ENCODE measurements at places on chromosomes 11 and 22.

DNA sequence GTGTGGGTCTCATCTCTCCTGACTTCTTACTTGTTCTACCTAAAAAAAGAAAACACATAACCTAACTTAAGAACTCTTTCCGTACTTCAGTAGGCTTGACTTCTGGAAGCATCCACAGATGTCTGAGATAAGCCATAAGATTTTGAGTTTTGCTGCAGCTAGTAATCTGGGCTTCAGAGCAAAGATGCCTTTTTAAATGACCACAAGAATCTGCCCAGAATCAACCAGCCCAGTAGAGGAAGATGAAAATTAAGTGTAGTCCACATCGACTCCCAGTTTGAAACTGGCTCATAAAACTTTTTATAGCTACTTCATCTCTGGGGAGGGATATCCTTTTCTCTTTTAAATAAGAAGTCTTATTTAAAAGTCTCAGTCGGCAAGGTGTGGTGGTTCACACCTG lies 10.7 kb downstream of the DENND5A start:
- no peak for DNase-seq

- no peak for DNase-seq
Measured at GRCh38 chr22:38729946-38730345, 24.2 kb downstream of the GTPBP1 start.

DNA sequence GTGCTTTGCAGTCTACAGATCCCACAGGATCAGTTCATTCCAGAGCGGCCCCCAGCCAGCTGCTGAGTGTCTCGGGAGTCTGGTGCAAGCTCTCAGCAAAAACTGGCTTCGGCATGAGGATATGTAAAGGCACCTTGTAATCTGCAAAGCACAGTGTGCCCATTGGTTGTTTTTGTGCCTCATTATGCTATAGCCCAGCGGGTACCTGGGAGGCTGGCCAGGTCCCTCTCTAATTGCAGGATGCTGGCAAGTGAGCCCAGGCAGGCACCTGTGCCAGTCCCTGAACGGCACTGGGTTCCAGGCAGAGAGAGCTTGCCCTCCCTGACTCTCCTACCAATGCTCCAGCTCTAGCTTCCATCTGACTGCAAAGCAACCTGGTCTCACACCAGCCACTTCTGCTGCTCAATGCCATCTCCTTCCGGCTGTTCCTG lies 128.7 kb downstream of the DSCAML1 start:
- no peak for DNase-seq

- no peak for DNase-seq
Measured at GRCh38 chr11:118820412-118821357, 29.7 kb upstream of the DDX6 start.

DNA sequence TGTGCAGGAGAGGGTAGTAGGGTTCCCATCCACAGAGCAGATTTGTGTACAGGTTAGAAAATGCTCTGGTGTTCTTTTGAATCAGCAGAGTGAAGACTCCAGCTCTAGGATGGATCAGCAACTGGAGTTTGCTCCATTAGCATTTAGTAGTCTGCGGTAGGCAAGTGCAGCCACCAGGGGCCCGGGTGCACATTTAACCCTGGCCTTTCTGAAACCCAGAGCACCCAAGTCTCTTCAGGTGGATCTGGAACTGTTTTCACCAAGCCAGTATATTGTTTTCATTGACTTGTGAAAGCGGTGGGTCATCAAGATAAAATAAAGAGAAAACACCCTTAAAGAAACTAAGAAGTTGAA lies 100.8 kb upstream of the CLPB start:
- no peak for DNase-seq

DNA sequence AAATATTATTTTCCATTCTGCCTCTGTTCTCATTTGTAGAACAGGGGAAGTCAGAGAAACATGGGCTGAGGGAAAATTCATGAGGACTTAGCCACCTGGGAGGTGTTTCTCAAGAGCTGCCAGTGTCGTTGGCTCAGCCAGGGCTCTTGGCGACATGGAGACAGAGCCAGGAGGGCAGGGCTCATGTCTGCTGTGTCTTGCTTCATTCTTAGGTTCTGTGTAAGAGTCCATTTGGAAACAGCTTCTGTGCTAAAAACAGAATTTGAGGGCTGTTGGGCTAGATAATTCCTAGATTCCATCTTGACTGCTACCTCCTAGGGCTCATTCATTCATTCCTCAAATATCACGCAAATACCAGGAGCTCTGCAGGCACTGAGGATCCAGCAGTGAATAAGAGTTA lies 15.1 kb upstream of the MRGPRX2 start:
- DNase-seq = no peak

DNA sequence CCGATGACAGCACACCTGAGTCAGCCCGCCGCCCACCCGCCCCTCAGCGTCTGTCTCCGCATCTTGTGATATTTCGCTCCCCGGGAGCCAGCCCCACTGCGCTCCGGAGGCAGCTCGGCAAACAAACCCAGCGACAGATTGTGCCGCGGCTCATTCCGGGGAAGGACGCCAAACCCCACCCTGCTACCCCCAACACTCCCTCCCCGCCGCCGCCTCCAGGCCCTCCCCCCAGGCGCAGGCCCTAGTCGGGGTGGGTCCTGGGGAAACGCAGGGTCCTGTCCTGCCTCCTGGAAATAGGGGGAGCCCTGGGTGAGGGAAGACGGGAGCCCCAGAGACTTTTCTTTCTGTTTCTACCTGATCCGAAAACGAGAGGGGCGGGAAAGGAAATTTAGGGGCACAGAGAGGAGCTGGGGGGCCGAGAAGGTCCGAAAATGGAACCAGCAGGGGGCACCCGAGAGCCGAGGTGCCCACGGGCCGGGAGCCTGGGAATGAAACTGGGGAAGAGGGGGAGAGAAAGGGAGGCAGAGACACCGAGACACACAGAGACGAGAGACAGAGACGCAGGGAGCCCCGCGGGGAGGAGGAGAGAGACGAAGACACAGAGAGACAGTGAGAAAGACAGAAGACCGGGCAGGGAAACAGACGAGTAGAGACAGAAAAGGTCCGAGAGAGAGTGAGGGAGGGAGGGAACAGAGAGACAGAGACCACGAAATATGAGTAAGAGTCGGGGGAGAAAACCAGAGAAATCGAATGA lies 1.7 kb upstream of the RTN4RL2 start:
- DNase-seq = peak; percentile 26

- no peak for DNase-seq
Measured at GRCh38 chr11:126477535-126478305, 122.2 kb downstream of the ST3GAL4 start.

GRCh38 chr11:123231256-123231655 lies 36.2 kb upstream of the CLMP start:
- no peak for DNase-seq

DNA sequence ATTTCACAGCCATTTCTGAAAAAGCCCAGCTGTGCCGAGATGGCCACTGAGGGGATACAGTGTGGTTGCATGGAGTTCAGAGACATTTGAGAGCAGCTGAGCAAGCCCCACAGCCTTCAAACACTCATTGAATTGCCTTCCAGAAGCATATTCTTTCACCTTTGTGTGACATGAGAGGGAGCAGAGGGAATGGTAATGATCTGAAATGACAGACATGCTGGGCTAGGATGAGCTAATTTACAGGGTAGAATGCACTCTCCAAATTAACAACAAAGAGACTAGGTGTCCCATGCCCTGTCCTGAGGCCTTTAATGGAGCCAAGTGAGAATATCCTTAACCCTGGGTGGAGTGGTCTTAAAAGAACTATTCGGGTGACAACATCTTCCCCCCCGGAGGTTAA lies 585.4 kb downstream of the NELL1 start:
- DNase-seq = no peak

- DNase-seq = no peak
Measured at GRCh38 chr22:40128989-40129388, 48.7 kb upstream of the TNRC6B start.

GRCh38 chr11:72673284-72673942 lies 809 bp downstream of the PDE2A start:
- DNase-seq = no peak

DNA sequence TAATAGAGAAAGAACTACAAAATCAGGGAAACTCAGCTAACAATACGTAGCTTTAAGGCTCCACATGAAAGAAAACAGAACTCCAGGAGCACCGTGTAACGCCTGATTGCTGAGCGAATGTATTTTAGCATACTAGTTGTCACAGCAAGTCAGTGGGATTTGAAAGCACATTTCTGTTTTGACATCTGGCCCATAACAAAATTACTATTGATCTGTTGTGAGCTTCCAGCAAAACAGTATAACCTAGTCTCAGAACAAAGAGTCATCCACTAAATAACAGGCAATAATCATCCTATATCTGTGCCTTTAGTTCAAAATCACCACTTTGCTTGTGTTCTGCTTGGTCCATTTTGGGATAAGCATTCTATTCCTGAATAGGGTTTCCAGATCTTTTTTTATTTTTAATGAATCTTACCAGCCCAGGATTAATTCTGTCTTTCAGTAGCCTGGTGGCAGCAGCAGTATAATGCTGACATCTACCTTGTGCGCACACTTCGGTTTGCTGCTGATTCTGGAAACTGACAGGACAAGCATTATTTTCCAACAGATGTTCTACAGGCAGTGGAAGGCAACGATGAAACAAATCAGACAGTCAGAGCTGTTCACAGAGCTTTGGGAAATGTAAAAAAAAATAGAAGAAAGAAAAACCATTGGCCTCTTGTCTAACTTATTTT lies 66.2 kb downstream of the CADM1 start:
- no peak for DNase-seq

DNA sequence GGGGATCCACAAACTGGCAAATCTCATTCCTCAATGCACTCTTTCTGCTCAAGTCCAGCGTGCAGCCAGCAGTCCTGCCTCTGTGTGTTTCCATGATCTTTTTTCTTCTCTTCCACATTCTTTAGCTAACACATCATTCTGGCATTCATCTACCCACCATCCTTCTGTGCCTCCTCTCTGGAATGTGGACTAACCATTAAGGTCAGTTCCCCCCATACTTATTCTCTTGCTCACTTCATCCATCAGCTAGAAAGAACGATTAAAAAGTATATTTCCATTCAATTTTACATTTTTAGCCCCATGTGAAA lies 7.8 kb downstream of the KIRREL3 start:
- DNase-seq = no peak

DNA sequence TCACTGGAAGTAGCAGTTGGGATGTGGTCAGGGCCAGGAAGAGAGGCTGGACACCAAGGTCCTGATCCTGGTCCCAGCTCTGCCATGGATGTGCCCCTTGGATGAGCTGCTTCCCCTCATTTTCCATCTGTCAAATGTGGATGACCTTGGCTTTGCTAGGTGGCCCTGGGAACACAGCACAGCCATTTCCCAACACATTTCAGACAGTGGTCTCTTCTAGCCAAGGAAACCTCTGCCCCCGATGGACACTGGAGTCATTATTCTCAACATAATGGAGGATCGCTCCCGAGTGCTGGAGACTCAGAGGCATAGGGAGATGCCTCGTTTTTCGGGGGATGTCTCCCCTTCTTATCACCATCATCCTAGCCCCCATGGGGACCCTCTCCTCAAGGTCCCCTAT lies 13.6 kb upstream of the MPPED1 start:
- DNase-seq = no peak

DNA sequence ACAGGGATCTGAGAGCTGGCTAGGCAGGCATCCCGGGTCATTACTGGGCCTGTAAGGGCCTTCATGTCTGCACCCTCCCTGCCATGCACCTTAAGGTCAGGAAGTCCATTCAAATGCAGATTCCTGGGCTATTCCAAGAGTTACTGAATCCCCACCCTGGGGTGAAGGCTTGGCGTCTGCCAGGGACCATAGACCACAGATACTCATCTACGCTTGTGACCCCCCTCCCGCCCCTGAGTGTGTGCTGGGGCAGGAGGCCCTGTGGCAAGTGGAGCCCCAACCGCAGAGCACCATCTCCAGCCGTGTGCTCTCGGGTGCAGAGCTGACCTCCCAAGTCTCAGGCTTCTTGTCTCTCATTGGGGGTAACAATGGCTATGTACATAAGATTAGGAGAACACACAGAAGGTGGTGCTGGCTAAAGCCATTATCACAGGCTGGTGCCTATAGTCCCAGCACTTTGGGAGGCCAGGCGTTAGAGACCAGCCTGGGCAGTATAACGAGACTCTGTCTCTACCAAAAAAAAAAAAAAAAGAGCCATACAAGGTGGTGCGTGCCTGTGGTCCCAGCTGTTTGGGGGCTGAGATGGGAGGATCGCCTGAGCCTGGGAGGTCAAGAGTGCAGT lies 19.1 kb upstream of the KCNQ1OT1 start:
- no peak for DNase-seq
